CD8-positive, alpha-beta memory T cell (primary cell): ENCODE measurements at places on chromosomes 7 and 10.

GRCh38 chr7:150996376-150997074 is 5.7 kb downstream of the NOS3 start:
- H3K27ac ChIP-seq: no peak overlapping the region
- no peaks in the 10 kb centered on the region for H3K36me3 ChIP-seq
- no peak for DNase-seq
- no peak overlapping the region for H3K4me3 ChIP-seq
- peaks cover 55% of the 10 kb centered on the region for H3K4me1 ChIP-seq

DNA sequence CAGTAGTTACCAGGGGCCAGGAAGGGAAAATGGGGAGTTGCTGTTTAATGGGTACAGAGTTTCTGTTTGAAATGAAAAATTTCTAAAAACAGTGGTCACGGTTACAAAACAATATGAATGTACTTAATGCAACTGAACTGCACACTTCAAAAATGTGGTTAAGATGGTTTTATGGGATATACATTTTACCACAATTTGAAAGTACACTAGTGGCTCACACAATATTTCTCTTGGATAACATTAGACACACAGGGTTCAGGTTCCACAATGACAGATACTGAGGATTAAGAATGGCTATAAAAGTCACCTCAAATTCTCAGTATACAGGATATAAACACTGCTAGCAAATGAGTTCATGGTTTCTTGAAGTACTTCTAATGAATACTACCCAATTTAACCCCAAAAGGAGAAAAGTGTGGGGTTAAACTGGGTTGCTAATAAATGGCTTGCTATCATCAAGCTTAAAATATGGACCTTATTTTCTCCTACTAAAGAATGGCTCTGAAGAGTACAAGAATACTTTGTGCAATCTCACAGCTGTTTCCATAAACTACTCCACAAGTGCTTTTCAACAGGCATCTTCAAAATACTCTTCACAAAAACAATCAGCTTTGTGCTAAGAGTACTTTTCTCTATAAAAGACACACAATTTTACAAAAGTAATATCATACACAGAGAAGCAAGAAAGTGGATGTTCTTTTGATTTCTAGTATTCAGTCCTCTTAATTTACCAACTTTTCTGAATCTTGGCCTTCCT is 92.9 kb downstream of the SRPK2 start:
- DNase-seq: no peak
- H3K36me3 ChIP-seq: no peaks in the 10 kb centered on the region
- H3K27me3 ChIP-seq: no peaks in the 10 kb centered on the region
- peaks cover 22% of the 10 kb centered on the region for H3K4me1 ChIP-seq
- H3K27ac ChIP-seq: no peak overlapping the region
- no peak overlapping the region for H3K4me3 ChIP-seq

- no peaks in the 10 kb centered on the region for H3K27me3 ChIP-seq
- no peak for DNase-seq
- H3K27ac ChIP-seq: no peak overlapping the region
- no peaks in the 10 kb centered on the region for H3K36me3 ChIP-seq
- H3K4me3 ChIP-seq: no peak overlapping the region
These were observed 13.4 kb downstream of the SLC13A4 start for GRCh38 chr7:135714534-135715009.

DNA sequence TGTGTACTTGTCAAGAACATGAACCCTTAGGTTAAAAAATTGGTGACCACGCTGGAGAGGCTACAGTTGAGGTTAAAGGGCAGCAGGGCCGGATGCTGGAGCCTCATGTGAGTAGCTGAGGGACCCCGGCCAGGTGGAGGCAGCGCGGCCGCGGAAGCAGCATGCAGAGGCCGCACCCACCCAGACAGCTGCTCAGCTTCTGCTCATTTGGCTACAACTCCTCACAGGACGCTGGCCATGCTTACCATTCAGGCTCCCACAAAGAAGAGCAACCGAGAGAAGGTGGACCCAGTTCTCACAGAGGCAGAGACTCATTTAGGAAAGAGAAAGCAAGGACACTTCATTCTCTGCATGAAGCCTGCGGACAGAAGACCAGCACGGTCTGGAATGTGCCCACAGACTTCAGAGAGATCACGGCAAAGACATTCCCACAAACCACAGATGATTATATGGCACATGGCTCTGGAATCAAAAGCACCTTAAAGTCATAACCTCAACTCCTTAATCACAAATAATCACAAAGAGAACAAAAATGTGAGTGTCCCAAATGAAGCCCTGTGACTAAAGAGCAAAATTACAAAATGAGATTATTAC is 94.4 kb downstream of the VOPP1 start:
- no peak overlapping the region for H3K4me3 ChIP-seq
- H3K36me3 ChIP-seq: no peaks in the 10 kb centered on the region
- no peak for DNase-seq

- no peaks in the 10 kb centered on the region for H3K27me3 ChIP-seq
- no peak for DNase-seq
- no peaks in the 10 kb centered on the region for H3K36me3 ChIP-seq
- H3K27ac ChIP-seq: no peak overlapping the region
- peaks cover 3% of the 10 kb centered on the region for H3K4me1 ChIP-seq
- H3K4me3 ChIP-seq: no peak overlapping the region
These were observed 152.6 kb downstream of the ZMYND11 start for GRCh38 chr10:287814-288213.

- no peak overlapping the region for H3K27ac ChIP-seq
- H3K4me1 ChIP-seq: no peaks in the 10 kb centered on the region
- H3K4me3 ChIP-seq: no peak overlapping the region
- H3K36me3 ChIP-seq: no peaks in the 10 kb centered on the region
- no peak for DNase-seq
- no peaks in the 10 kb centered on the region for H3K27me3 ChIP-seq
These were observed 88.0 kb upstream of the TNS3 start for GRCh38 chr7:47669901-47670384.

GRCh38 chr10:130074639-130075038 is 36.0 kb downstream of the C10orf143 start:
- no peaks in the 10 kb centered on the region for H3K4me1 ChIP-seq
- no peak for DNase-seq
- no peak overlapping the region for H3K27ac ChIP-seq
- no peak overlapping the region for H3K4me3 ChIP-seq
- no peaks in the 10 kb centered on the region for H3K27me3 ChIP-seq
- H3K36me3 ChIP-seq: no peaks in the 10 kb centered on the region

- no peak overlapping the region for H3K4me3 ChIP-seq
- DNase-seq: no peak
- no peaks in the 10 kb centered on the region for H3K4me1 ChIP-seq
These were observed 105.4 kb upstream of the ZMIZ1 start for GRCh38 chr10:78963074-78964034.

GRCh38 chr7:66883716-66884115 is 37.3 kb upstream of the TMEM248 start:
- no peaks in the 10 kb centered on the region for H3K27me3 ChIP-seq
- no peak overlapping the region for H3K4me3 ChIP-seq
- no peak for DNase-seq
- H3K4me1 ChIP-seq: no peaks in the 10 kb centered on the region
- H3K27ac ChIP-seq: no peak overlapping the region
- H3K36me3 ChIP-seq: no peaks in the 10 kb centered on the region

DNA sequence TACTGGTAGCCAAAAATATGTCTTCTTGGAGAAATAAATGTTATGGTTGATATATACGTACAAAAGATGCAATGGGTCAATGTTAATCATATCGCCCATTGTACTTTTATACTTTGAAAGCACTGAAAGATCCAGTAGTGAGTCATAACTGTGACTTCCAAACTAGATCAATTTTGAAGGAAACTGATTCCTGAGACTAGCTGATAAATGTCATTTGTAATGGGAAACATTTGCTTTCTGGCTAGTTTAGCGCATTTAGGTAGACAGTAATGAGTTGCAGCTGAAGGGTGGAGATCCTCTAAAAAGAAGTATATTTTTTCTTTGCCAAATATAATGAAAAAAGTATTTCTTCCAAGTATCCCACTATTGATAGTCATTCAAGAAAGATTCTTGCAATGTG is 53.5 kb upstream of the ARHGAP21 start:
- no peaks in the 10 kb centered on the region for H3K36me3 ChIP-seq
- no peak overlapping the region for H3K4me3 ChIP-seq
- H3K27me3 ChIP-seq: no peaks in the 10 kb centered on the region
- no peak for DNase-seq

DNA sequence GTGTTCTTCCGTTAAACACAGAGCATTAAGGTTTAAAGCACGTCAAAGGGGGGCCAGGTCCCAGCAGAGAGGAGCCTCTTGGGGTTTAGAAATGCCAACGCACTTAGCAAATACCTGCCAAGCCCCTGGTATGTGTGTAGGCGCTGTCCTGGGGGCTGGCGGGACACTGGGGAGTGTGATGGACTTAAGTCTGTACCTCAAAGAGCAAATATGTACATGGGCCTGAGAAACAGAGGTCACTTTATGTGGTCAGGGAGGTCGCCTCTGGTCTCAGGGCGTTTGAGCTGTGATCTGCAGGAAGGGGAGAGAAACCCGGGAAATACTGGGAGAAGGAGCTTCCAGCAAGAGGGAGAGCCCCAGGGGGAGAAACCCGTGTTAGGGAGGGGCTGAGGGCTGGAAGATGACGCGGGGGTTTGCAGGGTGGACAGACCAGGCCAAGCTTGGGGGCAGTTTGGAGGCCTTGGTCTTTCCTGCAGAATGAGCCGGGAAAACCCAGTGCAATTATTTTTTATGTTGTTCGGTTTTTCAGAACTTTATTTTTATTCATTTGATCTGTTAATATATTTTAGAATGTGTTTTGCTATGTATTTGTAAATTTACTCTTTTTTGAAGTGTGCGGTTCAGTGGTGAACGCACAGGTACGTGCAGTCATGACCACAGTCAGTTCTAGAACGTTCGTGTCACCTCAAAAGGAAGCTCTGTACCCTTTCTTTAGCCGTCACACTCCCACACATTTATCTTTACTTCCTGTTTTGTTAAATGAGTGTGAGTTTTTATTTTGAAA is 441.4 kb upstream of the FOXK1 start:
- H3K27me3 ChIP-seq: no peaks in the 10 kb centered on the region
- no peaks in the 10 kb centered on the region for H3K36me3 ChIP-seq
- no peak overlapping the region for H3K27ac ChIP-seq
- no peaks in the 10 kb centered on the region for H3K4me1 ChIP-seq
- H3K4me3 ChIP-seq: no peak overlapping the region
